ENCODE measurements at places on chromosomes 1 and 21.

DNA sequence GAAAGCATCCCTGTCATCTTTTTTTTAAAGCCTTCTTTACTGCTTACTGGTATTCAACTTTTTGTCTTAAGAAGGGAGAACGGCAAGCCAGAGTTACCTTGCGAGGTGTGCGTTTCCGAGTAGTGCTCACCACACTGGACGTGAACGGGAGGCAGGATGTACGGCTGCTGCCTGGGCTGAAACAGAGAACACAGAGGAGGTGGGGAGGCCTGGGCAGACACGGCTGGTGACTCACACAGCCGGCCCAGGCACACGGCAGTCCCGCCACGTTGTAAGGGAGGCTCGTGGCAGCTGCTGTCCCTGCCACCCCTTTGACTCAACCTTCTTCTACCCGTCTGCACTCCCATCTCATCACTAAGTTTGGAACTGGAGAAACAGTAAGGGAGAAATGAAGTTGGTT, 105.8 kb downstream of the SMYD2 start:
- DNase-seq = no peak

DNA sequence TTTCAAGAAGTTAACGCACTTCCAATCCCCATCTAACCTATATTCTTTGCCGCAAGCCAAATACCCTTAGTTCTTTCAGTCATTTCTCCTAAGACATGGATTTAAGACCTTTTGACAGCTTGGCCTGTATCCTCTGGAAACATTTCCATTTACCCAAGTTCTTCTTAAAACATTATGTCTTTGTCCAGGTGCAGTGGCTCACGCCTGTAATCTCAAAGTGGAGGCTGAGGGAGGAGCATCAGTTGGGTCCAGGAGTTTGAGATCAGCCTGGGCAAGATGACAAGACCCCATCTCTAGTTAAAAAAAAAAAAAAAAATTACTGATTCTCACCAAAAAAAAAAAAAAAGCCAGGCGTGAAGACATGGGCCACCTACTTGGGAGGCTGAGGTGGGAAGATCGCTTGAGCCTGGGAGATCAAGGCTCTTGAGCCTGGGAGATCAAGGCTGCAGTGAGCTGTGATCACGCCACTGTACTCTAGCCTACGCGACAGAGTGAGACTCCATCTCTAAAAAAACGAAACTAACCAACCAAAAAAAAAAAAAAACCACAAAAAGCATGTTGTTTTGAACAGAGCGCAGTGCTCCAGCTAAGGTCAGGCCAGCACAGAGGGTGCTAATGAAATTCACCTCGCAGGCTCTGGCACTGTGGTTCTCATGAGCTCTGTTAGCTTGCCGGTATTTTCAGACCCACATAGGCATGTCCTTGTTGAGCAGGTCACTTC, 36.0 kb downstream of the NUAK2 start:
- DNase-seq = no peak

DNA sequence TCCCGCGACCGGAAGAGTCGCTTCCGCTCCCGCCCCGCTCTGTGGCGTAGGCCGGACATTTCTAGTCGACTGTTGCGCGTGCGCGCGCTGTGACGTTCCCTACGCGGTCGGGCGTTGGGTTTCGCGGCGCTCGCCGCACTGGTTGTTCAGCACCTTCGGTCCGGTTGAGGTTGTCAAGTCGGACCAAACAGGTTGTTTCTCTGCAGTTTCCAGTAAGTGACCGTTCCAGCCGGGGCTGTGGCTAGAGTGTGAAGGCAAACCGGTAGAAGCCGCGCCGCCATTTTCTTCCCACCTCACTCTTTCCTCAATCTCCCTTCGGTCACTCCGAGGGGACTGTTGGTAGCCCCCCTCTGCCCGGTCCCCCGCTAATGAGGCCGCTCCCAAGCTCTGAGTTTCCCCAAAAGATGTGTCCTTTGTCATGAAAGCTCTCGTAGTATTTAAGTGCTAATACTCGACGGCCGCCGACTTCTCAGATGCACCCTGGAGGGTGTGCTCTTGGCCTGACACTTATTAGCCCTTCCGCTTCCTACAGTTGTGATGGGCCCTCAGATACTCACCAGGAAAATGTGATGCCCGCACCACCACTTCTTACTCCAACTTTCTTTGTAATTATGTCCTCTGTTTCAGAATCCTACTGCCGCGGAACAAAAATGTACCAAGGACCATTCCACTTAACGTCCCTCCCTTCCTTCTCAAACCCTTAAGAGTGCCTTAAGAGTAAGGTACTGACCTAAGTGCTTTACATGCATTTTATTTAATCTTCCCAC, 56.3 kb downstream of the TRAF5 start:
- DNase-seq = peak; percentile 93

- DNase-seq = no peak
Observed at GRCh38 chr1:153612755-153613331, at the start of gene S100A16. S100A16 (minus strand) TSS chr1:153613137; CDS start chr1:153608151, 4,986 bp downstream.

- no peak for DNase-seq
Observed at GRCh38 chr1:215474940-215475339, 92.2 kb upstream of the KCTD3 start.

GRCh38 chr1:33234131-33234530, 22.2 kb upstream of the ZNF362 start:
- DNase-seq = no peak

DNA sequence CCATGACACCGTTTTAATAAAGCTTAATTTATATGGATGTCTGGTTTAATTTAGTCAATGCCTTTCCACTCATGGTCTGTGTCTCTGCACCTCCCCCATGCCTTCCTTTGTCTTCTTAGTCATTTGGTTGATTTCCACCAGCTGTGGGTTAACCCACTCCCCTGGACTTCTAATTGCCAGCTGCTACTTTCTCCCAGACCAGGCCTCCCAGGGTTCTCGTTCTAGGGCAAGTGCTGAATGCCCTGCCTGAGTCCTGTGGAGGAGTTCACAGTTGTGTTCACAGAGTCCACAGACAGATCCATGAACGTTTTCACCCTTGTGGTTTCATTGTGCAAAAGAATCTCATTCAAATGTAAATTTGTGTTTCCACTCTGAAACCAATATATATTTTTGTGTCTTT, 243.4 kb downstream of the NUF2 start:
- DNase-seq = no peak

DNA sequence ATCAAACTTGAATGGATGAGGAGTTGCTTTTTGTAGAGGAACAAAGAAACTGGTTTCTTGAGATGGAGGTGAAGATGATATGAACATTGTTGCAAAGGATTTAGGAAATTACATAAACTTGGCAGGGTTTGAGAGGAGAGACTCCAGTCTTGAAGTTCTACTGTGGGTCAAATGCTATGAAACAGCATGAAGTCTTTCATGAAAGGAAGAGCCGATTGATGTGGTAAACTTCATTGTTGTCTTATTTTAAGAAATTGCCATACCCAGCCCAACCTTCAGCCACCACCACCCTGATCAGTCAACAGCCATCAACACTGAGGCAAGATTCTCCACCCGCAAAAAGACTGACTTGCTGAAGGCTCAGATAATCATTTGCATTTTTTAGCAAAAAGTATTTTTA, 52.2 kb downstream of the SIPA1L2 start:
- DNase-seq = no peak

DNA sequence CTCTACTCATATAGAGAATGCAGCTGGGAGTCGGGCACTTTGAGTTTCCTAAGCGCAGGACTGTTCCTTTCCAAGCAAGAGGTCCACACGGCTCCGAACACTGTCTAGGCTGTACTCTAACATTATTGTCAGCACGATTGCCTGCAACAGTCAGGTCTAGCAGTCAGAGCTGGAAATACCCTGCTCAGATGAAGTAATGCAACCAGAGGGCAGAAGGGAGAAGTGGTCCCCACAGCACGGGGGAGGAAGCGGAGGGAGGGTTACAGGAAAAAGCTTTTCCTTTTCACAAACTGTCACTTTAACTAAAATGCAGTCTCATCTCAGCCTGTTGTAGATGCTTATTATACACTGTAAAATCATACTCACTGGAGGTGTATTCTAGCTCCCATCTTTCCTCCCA, 98.9 kb upstream of the SLC44A3 start:
- DNase-seq = no peak
